ENCODE measurements at places on chromosomes 2 and 18. TPM values are rescaled to one million over a fixed set of nuclear protein-coding genes. Genes with fewer than 3 reads are reported as not detected.

- no peak for DNase-seq
These were observed 12.6 kb downstream of the SCN3A start for GRCh38 chr2:165191096-165191728.

- DNase-seq = no peak
These were observed 195.1 kb upstream of the DTNA start for GRCh38 chr18:34514957-34515356.

GRCh38 chr2:25201265-25201664, 32.9 kb upstream of the POMC start:
- DNase-seq = no peak

GRCh38 chr18:5824370-5824984, 70.8 kb downstream of the TMEM200C start:
- no peak for DNase-seq

- no peak for DNase-seq
These were observed 462.6 kb downstream of the EPHA4 start for GRCh38 chr2:221109552-221109951.

GRCh38 chr2:10493634-10494281, 45.6 kb upstream of the ODC1 start:
- DNase-seq = no peak

DNA sequence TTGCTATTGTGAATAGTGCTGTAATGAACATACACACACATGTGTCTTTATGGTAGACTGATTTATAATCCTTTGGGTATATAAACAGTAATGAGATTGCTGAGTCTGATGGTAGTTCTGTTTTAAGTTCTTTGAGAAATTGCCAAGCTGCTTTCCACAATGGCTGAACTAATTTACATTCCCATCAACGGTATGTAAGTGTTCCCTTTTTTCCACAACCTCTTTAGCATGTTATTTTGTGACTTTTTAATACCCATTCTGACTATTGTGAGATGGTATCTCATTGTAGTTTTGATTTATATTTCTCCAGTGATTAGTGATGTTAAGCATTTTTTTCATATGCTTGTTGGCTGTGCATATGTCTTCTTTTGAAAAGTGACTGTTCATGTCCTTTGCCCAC, 86.7 kb downstream of the TTC27 start:
- DNase-seq = no peak

GRCh38 chr2:37084797-37085196, 479 bp downstream of the GPATCH11 start:
- DNase-seq = no peak

DNA sequence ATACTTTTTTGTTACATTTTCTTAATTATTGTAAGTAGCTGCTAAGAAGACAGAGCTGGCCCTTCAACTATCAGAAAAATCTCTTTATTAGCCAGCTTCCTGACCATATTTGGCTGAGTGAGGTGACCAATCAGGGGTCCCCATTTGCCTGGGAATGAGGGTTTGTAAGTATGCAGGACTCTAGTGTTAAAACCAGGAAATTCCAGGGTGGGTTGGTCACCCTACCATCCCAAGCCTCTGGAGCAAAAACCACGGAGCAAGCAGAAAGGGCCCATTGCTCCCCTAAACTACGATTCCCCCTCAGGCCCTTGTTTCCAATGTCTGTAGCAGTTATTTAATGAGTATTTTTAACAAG, 165.6 kb upstream of the NCKAP5 start:
- no peak for DNase-seq

DNA sequence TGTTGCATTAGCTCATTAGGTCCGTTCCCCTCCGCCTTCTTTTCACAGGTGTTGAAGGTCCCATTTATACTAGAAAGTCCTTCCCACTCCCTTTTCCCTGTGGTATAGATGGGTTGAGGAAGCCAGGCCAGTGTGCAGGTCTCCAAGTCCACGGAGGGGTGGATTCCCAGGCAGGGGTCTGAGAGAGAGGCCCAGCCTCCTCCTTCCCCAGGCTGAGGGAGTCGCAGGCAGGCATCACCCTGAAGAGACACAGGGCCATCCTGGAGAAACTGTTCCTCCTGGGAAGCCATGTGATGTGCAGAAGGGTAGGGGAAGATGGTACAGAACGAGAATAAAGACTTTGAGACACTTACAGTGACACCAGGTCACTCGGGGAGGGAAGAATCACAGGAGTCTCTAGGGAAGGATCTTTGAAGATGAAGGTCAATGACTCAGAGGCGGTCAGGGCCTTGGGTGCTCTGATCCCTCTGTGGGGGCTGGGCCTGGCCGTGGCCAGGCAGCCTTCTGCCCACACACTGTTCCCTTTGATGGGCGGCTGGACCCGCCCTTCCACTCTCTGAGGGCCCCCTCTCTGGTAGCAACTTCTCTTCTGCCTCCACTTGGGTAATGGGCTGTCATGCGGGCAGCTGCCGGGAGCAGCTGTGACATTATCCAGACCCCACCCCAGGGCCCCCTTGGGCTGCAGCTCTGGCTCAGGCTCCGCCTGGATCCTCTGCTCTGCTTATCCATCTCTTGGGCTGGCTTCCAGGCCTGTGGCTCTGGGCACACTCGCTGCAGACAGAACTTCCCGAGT, 45.1 kb downstream of the RHOB start:
- DNase-seq = no peak

LHCGR gene
- total RNA-seq = not detected

ZSWIM2 gene
- not detected for total RNA-seq

RGPD4 gene
- total RNA-seq = not detected

SIX3 gene
- not detected for total RNA-seq

CELF4 gene
- not detected for total RNA-seq

GPBAR1 gene
- total RNA-seq = 0.35 TPM

FOXI3 gene
- not detected for total RNA-seq
